ENCODE measurements at places on chromosomes 1 and 21. TPM values are rescaled to one million over a fixed set of nuclear protein-coding genes. Genes with fewer than 3 reads are reported as not detected.

GRCh38 chr1:29719253-29719652 is 482.9 kb downstream of the PTPRU start:
- DNase-seq = no peak

- DNase-seq = no peak
Observed at GRCh38 chr1:70288166-70288565, 66.4 kb downstream of the ANKRD13C start.

GRCh38 chr1:246550402-246550801 is 15.7 kb downstream of the TFB2M start:
- DNase-seq = no peak

- no peak for DNase-seq
Observed at GRCh38 chr1:10530756-10531495, 56.2 kb downstream of the PEX14 start.

GRCh38 chr1:204410688-204411450 is 748 bp downstream of the PPP1R15B start:
- peak; percentile 57 for DNase-seq

DNA sequence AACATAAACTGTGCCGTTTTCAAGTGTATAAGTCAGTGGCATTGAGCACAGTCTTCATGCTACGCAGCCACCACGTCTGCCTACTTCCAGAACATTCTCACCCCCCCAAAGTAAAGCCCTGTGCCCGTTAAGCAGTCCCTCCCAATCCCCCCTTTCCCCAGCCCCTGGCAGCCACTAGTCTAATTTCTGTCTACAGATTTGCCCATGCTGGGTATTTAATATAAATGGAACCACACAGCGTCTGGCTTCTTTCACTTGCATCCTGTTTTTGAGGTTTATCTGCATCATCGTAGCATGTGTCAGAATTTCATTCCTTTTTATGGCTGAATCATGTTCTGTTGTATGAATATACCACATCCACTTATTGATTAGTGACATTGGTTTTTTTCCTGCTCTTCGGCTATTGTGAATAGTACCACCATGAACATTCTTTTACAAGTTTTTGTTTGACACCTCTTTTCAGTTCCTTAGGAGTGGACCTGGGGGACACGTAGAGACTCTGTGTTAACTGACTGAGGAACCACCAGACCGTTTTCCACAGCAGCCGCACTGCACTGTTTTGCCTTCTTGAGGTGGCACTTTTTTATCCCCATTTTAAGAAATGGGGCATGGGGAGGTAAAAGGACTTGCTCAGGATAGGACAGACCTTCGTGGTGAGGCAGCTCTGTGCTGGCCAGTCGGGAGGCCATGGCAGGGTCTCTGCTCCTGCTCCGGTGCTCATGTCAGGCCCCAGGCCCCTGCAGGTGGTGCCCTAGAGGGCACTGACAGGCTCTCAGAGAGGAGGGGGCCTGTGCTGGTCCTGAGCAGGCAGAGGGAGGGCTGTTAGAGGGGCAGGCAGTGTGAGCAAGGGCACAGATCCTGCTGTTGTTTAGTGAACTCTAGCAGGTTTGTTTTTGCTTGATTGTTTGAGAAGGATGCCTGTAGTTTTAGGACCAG is 123.8 kb downstream of the PCBP3 start:
- no peak for DNase-seq

DNA sequence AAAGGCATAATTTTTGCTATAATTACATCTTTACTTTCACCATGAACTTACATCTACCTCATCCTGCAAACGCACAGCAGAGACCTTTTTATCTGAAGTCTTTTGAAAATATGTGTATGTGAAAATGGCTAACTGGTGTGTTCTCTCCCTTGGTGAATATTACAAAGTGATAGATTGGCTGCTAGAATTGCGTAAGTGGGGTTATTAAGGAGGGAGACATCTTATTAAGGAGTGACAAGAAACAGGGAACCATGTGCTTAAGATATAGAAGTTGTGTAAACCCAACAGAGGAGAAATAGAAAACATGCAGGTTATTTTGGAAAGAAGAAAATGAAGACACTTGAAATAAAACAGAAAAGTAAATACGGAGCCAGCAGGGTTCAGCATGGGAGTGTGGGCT is 7.8 kb downstream of the KCNJ15 start:
- DNase-seq = no peak

DNA sequence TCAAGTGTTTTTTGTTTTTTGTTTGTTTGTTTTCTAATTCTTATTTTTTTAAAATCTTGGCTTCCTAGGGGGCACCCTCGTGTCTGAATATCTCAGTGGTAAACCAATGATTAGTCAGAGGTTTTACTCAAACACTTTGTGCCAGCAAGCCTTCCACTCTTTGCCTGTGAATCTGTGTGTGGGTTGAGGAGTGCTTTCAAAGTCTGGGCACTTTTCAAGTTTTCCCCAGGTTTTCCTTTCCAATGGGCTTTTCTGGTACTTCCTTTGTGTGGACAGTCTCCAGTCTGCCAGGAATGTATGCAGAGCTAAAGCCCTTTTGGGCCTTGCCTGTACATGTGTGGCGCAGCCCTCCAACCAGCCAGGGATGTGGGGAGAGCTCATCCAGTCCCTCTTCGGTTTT is 9.7 kb upstream of the PPIE start:
- no peak for DNase-seq

- DNase-seq = no peak
Observed at GRCh38 chr1:24910210-24910609, 19.9 kb downstream of the RUNX3 start.

GNG4 gene
- 5.2 TPM for polyA plus RNA-seq

ORC1 gene
- 10.4 TPM for polyA plus RNA-seq

- DNase-seq = peak; percentile 69
Observed at GRCh38 chr1:226064816-226065248, 2.3 kb downstream of the H3-3A start.

GRCh38 chr1:199774433-199775089 is 252.9 kb upstream of the NR5A2 start:
- no peak for DNase-seq

DNA sequence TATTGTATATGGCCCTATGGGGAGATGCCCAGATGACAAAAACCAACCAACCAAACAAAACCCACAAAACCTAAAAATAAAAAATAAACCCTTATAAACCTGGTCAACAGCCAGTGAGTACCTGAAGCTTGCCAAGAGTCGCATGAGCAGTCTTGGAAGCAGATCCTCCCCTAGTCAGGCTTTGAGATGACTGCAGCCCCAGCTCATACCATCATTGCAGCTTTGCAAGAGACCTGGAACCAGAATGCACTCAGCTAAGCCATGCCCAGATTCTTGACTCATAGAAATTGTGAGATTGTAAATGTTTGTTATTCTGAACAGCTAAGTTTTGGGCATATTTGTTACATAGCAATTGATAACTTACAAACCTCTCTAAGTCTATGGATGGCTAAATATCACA is 326.8 kb downstream of the HLX start:
- DNase-seq = no peak

DNA sequence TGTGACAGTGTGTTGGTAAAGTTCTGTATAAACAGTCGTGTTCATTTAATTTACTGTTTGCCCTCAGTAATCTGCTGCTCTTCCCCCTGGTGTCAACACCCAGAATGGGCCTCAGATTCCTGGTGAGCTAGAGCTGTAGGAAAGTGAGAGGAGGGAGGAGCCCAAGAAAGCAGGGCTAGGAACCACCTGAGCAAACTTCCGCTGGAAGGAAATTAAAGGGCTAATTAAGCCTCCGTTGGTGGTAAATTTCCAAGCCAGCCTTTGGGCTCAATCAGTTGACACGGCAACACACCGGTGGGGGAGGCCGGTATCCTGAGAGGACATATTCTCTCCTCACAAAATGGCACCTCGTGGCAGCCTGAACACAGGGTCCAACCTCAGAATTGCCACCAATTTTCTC is 32.9 kb downstream of the RAB3B start:
- peak; percentile 8 for DNase-seq

- DNase-seq = no peak
Observed at GRCh38 chr1:78715181-78715661, 65.6 kb downstream of the IFI44 start.

- no peak for DNase-seq
Observed at GRCh38 chr21:43268086-43268803, 99.4 kb downstream of the CRYAA start.
